Stimulated activated CD8-positive, alpha-beta memory T cell treated with anti-CD3 and anti-CD28 coated beads, Interleukin-12 subunit alpha, Interleukin-12 subunit beta, amount 100 ng/mL, for 1 hour (primary cell): ENCODE measurements at places on chromosomes 4 and X.

GRCh38 chr4:28600958-28601357 is 1740.3 kb downstream of the STIM2 start:
- DNase-seq = no peak

DNA sequence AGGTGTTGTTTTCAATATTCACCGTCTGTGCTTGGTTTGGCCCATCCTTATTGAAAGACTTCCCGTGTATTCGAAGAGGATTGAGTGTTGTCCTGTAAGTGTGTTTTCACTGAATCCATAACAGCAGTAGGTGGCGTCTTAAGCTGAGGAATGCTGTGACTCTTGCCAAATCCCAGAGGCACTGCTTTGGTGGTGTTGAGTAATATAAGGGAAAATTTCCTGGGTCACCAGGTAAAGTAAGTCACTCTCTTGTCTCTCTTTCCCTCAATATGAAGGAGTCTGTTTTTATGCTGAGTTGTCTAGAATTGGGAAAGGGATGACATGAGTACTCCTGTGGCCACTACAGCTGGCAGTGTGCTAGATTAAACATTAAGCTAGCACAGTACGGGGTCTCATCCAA is 146.7 kb upstream of the ZXDB start:
- no peak for DNase-seq

GRCh38 chr4:158042591-158043030 is 130.2 kb downstream of the GASK1B start:
- no peak for DNase-seq

DNA sequence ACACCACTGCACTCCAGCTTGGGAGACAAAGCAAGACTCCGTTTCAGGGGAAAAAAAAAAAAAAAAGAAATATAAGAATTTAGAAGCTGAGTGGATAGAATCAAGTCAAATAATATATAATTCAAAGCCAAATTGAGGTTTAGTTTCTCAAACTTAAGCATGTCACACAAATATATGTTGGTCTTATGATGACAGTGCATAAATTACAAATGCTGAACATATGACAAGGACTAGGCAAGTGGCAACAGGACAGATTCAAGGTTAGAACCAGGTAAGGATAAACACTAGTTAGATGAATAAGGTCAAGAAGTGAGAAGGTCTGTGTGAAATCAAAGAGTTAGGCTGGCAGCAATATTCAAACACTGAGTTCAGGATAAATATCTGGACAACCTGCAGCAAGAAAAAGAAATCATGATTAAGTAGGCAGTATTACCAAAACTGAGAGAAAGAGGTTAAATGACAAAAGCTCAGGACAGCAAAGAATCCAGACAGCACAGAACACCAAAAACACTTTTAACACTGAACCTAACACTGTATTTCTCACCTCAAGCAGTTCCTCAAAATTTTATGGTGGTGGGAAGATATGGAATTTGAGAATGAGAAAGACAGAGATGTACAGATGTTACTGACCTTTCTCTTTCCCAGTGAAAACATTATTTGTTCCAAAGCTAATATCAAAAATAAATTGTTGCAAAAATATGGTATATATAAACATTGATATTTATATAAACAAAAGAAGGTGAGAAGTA is 45.4 kb downstream of the ANKRD17 start:
- no peak for DNase-seq

DNA sequence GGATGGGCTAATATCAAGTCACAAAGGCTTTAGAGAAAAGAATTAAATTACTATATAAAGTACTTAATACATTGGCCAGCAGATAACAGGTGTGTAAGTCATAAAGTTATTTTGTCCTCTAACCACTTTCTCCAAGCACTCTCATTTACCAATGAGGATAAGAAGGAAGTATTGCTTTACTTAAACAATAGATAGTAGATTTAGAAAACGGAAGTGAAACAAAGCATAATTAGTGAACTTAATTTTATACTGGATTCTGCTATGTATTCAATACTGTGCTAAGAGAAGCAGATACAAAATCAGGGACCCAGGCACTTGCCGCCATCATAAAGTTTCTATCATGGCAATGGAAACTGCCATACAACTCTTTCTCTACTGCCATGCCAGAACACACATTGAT is 24.0 kb downstream of the AFM start:
- DNase-seq = no peak

DNA sequence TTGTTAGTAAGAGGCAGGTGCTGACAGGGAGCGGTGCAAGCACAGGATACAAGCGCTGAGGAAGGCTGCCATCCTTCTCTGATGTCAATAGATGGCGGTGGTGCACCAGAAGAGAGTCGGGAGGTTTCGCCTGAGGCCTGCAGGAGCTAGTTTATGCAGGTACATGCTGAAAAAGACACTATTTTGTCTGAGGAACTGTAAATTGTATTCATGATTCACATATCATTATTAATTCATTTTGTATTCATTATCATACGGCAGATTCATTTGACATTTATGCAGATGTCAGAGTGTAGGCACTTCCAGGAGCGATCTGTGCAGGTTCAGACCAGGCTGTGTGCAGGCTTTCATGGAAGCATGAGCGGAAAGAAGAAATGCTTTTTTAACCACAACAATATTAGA is 824.0 kb downstream of the STIM2 start:
- no peak for DNase-seq

GRCh38 chr4:158796370-158797140 is 27.7 kb downstream of the FNIP2 start:
- no peak for DNase-seq

- DNase-seq = no peak
Observed at GRCh38 chr4:102472441-102473013, 28.6 kb upstream of the NFKB1 start.

DNA sequence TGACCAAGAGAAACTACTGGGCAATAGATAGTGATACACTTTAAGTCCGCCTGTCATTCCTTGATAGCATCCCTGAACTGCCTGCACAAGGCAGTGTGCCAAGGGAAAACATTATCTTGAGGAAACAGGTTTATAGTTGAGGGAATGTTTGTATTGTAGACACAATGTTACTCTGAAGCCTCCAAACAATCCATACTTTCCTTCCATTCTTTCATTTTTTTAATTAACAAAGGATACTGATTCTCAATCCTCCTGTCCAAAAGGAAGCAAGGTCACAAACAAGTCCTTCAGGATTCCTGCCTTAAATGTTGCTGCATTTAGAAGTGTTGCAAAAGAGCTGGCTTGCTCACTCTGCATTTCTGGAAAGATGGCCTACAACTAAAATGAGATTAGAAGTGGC is 61.7 kb upstream of the PRSS48 start:
- no peak for DNase-seq

DNA sequence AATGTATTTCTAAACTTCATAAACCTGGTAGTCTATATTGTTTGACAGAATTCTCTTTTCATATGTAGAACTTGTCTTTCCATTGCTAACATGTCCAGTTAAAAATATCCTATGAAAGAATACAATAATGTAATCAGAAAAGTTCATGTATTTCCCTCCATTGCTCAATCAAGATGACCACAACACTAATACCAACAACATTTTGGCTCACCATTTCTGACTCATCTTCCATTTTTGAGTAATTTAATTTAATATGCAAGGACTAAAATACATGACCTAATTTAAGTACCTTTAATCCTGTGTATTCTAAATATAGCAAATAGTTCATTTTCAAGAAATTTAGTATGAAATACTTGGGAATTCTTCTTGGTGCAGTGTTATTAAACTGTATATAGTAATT is 239.5 kb upstream of the GPC4 start:
- no peak for DNase-seq

DNA sequence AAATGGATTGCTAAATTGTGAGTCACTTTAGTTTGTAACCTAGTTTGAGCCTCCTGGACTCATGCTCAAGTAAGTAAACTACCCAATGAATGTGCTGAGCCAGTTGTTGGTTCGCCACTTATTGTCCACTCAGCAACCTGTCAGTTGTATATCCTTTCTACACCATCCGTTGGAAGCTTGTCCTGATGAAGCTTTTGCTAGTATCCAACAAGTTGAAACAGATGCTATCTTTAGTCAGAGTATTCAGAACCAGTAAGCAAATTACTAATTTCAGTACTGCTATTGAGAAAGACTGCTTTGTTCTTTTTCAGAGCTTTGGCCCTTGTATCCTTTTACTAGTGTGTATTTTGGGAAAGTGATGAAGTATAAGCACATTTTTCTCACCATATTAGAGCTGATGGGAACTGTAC is 4.3 kb upstream of the NAA15 start:
- DNase-seq = no peak

GRCh38 chrX:150731795-150732194 is 38.6 kb downstream of the MTMR1 start:
- DNase-seq = no peak

DNA sequence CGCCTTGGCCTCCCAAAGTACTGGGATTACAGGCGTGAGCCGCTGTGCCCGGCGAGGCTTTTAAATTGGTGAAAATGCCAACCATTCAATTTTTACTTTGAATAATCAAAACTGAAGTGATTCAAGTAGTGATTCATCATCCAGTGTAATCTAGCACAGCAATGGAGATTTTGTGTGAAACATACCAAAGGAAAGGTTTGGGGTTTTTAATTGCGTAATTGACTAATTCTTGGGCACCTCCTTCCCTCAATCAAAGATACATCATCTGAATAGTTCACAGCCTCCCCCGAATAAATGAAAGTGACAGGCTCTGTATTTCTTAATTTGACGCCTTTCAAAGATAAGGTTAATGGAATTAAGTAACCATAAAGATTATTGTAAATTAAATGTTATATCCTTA is 69.0 kb downstream of the DMD start:
- no peak for DNase-seq

- DNase-seq = no peak
Observed at GRCh38 chr4:150647008-150647407, 65.1 kb downstream of the MAB21L2 start.

DNA sequence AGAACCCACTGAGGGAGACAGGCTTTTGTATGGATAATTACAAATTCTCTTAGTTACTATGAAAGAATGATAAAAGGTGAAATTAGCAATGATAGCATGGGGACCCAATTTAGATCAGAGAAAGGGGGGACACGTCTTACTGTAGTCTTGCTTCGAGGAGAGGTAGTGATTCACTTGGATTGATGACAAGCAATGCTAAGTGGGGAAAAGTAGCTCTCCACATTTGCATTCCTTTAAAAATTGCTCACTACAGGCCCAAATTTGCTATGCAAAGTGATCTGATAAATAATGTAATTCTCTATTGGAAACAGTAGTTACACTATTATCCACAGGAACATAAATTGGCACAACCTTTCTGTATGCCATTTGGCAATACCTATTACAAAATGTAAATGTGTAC is 42.5 kb upstream of the MAP3K15 start:
- DNase-seq = no peak

DNA sequence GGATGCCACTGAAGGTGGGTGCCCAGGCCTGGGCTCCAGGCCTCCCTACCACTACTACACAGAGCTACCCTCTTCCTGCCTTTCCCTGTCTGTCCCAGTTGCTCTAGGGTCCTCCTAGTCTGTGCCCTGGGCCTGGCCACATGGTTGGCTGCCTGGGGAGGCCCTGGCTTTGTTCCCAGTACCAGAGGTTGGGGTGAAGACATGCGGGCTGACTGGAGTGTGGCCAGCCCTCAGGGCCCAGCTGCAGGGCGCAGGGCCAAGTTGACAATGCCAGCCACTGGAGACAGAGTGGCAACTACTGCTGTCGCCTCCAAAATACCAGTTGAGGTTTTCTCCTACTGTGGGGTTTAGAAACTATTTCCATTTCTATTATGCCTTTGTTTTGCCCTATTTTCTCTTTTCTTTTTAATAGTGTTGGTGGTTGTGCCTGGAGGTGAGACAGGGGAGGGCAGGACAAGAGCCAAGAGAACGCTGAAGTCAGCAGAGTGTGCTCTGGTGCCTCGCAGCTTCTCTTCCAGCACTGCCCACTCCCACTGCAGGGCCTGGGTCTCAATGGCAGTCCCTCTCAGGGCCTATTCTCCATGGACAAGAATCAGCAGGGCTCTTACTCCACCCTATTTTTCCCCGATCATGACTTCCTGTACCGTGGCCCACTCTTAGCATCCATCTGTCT is 32.2 kb upstream of the XPNPEP2 start:
- DNase-seq = no peak

DNA sequence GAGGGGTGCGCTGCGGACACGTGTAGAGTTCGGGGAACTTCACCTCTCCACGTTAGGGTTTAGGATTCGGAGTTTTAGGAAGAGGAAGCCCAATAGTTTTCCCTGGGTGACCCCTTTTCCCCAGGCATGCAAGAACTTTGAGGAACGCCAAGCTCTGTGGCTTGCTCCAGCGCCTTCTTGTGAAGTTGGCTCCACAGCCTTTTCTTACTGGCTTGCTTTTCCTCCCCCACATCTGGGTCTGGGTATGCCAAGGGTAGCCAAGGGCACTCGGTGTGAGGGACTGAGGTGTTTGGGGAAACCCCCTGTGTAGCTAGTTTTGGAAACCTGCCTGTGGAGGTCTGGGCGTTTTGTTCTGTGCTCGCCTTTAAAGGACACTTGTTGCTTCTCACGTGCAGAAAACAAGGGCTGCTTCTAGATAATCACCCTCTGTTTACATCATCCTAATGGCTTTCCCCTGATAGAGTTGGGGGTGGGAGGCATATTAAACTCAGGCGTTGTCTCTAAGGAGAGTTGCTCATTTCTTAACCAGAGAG is 746 bp downstream of the EDNRA start:
- no peak for DNase-seq

- DNase-seq = no peak
Observed at GRCh38 chr4:110550260-110550659, 72.6 kb downstream of the PITX2 start.

- DNase-seq = no peak
Observed at GRCh38 chr4:56245547-56246232, 141.6 kb downstream of the AASDH start.

- no peak for DNase-seq
Observed at GRCh38 chr4:26192899-26193869, 127.6 kb upstream of the RBPJ start.

DNA sequence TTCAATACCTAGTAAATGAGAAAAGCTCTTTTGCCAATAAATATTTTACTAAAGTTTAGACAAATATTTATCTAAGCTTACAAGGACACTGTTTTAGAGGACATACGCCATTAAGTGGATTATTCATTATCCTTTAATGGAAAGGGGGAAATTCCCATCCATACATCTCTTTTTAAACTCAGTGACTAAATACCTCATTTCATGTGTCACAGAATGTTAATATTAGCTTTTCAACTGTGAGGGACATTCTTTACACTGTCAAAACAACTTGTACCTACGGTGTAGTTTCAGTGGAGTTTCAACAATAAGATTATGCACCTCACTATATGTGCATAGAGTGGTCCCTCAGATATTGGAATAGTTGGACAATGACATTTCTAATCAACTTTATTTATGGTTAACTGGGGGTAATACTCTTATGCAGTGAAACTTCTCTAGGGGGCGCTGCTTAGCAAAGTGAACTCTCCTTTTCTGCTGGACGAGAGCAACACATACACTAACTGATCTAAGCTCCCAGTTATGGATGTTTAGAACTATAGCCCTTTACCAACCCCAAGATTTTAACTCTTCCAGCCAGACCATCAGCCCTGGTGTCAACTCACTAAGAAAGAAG is 9.7 kb downstream of the HS6ST2 start:
- no peak for DNase-seq

GRCh38 chr4:173538148-173538908 is 8.3 kb upstream of the HAND2 start:
- no peak for DNase-seq
